ENCODE measurements at places on chromosomes 6 and 20.

DNA sequence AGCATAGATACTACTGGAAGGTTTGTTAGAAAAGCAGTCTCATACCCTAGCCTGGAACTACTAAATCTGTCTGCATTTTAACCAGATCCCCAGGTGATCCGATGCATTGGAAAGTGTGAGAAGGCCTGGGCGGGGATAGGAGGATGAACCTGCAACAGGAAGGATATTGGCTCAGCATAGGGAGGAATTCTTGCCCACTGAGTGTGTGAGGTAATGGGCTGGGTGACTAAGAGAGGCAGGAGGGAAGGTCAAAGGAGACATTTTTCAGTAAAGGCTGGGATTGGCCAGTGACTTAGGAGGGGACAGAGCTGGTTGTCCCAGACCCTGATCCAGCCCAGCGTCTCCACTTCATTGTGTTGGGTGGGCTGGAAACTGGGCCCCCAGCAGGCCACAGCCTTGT is 191.0 kb upstream of the LRFN2 start:
- ATAC-seq = no peak

DNA sequence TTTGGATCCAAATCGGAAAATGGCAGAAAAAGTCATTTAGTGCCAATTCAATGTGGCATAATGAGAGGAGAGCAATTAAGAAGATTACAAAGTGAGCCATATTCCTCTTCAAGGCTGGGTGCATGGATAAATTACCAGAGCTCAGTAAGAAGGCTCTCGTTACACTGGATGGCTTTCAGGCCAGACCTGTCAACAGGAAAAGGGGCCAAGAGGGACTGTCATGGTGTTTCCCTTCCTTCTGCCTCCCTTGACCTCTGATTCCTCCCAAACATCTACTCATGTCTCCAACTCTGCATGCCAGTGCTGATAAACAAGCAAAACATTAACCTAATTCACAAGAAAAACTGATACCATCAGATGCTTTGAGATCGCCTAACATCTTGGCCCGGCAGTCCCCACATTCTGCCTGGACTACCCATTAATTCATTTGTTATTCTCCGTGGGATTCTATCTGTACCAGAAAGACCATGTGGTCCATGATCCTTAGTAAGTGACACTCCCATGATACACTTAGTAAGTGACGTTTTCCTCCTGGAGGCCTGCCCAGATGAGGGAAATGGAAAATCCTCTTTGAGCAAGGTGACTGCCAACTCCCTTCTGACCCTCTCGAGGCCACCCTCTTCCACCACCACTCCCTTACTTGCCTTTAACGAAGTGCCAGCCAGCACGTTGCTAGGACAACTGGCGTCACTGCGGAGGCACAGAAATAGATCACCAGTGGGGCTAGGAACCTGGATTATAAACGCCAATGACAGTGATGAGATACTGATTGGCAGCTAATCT is 239.2 kb downstream of the GMPR start:
- no peak for ATAC-seq

DNA sequence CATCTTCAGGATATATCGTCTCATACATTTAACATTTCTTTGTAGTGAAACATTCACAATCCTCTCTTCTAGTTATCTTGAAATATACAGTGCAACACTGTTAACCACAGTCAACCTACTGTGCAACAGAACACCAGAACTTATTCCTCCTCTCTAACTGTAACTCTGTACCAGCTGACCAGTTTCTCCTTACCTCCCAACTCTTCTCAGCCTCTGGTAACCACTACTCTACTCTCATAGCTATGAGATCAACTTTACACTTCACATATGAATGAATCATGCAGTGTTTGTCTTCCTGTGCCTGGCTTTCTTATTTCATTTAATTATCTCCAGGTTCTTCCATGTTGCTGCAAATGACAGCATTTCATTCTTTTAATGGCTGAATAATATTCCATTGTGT is 337.6 kb downstream of the BTBD9 start:
- ATAC-seq = no peak

DNA sequence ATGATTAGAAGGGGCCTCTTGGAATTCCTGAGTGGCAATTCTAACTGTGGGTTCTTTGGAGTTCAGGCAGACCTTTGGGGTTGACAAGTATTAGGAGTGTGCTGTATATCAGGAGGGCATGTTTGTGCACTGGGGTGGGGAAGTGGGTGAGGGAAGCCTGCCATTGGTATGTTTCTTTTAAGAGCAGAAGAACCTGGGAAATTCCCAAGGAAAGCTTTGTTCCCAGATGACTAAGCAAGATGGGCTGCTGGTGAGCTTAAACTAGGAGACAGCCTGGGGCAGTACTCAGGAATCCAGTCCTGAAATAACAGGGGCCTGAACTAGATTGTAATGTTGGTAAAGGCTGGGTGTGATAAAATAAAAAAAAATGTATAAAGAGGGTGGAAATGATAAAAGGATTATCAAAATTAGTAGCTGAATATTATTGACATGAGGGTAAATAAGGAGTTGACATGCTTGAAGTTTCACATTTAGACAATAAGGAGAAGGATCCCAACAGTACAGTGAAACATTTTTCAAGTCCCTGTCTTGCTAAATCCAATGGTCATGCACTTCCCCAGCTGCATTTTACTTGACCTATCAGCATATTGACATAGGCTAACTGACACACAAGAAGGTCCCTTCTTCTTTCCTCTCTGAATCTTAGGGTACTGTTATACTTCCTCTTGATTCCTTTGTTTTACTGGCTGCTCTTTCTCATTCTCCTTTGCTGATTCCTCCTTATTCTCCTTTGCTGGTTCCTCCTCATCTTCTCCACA is 18.4 kb upstream of the IFNGR1 start:
- ATAC-seq = peak; percentile 47

GRCh38 chr20:42678895-42679294 is 510.8 kb downstream of the PTPRT start:
- no peak for ATAC-seq

DNA sequence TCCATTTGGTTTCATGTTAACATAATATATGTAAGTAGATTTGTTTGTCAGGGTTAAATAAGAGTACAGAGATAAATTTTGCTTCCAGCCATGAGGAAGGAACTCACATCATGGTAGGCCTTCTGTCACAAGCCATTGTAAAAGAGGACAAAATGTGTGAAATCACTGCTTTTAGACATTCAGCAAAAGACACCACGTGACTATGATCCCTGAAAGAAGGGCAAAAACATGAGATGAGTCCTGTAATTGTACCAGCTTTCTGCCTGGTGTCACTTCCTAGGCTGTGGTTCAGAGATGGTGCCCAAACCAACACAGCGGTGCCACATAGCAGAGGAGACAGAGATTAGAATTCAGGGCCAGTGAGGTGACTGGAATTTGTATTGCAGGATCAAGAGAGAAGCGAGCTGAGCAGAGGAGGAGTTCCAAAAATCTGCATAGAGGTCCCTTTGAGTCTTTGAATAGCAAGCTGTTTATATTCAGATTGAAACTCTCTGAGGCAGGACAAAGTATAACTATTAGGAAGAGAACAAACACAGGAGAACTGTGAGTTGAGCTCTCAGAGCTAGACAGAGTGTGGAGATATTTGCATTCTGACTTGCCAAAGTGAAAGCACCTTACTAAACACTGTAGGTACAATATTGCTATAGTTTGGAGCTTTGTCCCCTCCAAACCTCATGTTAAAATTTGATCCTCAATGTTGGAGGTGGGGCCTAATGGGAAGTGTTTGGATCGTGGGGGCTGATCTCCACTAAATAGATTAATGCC is 52.6 kb upstream of the PDE7B start:
- no peak for ATAC-seq

DNA sequence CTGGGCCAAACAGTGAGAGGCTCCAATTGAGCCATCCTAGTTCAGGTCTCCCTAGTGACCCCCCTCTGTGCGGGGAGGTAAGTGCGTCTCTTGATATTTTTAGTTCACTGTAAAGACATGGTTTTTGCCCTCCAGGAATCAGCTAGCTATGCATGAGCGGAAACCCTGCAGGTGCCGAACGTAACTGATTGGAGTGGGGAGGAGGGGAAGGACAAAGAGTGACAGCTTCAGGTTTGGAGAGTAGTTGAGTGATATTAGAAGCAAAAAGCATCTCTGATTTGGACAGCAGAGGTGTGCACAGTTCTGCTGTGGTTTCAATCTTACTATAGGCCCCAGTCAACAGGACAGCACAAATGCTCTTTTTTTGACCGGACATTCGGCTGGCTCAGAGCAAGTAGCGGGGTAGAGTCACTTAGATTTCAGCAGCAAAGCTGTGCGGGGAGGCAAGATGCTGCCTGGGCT is 31.8 kb downstream of the TBC1D7 start:
- ATAC-seq = no peak

GRCh38 chr6:136249811-136250685 is at the start of gene MTFR2:
MTFR2 (minus strand) TSS chr6:136250311; CDS start chr6:136249099, 1,212 bp downstream.
- peak; percentile 86 for ATAC-seq

DNA sequence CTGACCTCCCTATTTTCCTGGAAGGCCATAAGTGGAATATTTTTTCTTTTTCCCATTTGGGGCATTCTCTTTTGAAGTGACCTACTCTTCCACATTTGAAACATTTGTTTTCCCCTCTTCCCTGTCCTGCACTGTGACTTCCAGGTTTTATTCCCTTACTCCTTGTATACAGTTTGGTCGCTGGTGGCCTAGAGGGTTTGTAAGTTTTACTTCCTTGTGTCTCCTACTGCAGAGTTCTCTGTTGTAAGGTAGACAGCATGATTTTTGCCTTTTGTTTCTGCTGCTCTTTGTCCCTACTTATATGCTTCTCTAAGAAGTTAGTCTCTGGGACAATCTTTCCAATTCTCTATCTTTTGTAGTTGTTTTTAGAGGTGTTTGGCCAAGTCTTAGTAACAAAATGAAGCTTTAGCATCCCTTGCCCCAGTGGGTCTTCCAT is 7.4 kb upstream of the ZNFX1 start:
- ATAC-seq = no peak

DNA sequence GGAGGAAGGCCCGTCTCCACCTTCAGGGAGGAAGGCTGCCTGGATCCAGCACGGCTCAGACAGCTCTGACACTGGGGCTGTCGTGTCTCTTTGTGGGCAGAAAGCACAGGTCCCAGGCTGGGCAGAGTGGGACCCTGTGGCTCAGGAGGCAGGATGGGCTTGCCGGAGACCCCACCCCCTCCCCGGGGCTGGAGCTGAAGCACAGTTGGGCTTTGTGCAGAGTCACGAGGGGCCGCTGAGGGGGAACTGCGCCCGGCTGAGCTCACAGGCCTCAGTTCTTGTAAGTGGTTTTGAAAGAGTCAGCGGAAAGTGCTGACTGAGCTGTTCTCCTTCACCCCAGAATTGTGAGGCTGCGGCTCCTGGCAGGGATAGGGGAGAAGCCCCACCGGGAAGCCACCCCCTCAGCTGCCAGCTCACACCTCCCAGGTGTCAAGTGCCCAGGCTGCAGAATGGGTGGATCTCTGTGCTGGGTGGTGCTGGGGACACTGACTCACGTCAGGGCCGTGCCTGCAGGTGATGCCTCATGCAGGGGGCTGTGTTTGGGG is 145.5 kb upstream of the RNF24 start:
- no peak for ATAC-seq

DNA sequence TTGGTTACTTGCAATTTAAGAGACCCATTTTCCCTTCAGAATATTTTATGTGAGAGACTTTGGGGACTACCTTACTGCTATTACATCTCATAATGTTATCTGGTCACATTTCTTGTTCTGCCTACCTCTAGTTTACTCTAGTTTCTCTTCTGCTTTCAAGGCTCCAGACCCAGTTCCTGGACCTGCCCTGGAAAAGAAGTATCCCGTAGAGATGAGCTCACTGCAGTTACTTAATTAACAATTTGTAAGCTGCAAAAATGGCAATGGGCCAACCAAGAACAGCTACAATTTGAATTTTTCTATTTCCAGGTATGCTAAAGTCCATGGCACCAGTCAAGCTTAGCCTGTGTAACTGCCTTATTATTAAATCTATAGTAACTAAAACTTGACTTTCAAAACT is 25.0 kb downstream of the TAB2 start:
- ATAC-seq = peak; percentile 71

DNA sequence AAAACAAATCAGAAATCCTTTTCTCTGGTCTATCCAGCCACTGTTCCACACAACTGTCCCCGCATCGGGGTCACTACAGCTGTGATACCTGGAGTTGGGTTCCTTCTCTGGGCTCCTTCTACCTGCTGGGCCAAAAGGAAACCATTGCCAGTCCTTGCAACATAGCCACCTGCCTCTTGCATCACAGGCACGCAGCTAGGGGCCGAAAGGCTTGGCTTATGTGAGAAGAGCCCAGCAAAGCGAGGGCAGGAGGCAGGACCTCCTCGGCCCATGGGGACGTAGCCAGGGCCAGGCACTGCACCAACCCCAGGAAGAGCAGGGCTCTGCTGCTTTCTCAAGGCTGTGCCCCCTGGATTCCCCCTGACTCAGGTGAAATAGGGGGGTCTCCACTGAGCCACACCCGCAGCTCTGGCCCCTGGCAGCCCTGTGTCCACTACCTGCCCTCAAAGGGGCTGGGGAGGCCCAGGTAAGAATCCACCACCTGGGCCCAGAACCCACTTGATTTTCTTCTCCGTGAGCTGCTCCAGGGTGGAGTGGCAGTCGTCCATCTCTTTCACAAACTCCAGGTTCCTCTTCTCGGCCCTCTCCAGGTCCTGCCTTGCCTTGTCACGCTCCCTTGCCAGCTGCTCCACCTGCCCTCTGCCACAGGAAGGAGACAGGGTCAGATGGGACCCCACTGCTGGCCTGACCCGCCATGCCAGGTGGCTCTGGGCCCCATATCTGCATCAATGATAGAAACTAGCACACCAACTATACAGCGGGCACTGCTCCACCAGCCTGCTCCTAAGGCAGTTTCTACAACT is 88.9 kb downstream of the GINS1 start:
- no peak for ATAC-seq

- ATAC-seq = no peak
Measured at GRCh38 chr20:8809107-8809953, 259.6 kb upstream of the PLCB4 start.

- no peak for ATAC-seq
Measured at GRCh38 chr6:3336066-3336786, 77.5 kb downstream of the PSMG4 start.

DNA sequence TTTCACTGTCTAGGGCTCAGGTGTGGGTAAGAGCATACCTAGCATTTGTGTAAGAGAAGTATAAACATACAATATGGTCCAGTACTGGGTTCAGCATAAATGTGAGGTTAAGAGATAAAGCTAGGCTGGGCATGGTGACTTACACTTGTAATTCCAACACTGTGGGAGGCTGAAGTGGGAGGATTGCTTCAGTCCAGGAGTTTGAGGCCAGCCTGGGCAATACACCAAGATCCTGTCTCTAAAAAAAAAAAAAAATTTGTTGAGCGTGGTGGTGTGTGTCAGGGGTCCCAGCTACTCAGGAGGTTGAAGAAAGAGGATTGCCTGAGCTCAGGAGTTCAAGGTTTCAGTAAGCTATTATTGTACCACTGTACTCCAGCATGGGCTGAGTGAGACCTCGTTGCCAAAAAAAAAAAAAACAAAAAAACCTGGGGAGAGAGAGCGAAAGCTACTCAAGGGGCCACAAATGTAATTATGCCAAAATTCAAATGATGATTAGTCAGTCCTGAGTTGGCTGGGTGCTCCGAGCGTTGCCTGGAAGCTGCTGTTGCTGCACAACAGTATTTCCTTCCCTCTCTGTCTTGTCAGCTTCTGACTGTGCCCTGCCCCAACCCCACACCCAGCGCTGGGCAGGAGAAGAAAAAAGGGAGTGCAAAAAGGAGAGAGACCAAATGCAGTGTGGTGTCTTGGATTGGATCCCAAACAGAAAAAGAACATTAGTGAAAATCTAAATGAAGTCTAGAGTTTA is 24.0 kb downstream of the CMTR1 start:
- no peak for ATAC-seq

Data from motor neuron (in vitro differentiated cells).